ENCODE measurements at places on chromosomes 11 and 22.

- no peak for DNase-seq
Measured at GRCh38 chr11:41267451-41267850, 192.0 kb downstream of the LRRC4C start.

DNA sequence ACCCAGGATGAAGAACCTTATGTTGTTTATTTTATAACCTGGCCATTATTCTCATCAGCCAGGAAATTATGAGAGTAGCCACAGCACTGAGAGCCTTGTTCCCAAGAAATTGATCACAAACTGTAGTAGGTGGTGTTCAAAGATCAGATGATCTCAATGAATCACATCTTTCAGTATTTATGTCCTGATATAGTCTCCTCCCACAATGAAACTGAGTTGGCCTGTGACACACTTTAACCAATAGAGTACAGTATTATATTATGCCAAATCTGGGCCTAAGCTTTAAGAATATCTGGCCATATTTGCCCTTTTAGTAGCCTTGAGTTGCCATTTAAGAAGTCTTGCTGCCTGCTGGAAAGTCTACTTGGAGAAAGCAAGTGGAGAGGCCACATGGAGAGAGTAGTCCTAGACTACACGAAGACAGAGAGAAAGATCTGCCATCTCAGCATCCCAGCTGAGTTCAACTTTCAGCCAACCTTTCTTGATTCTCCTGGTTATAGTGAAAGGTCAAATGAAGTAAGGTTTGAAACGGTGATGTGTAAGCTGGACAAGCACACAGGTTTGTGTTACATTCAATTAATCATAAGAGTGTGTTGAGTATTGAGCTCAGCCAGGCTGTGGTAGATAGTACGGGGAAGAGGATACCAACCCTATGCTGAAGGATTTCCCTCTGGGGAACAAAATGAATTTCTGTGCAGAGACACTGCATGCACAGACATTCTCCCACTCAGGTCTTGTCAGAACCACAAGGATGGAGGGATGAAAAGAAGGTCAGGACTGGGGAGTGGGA, 561.8 kb downstream of the SOX6 start:
- no peak for DNase-seq

GRCh38 chr11:14320020-14320419, 39.0 kb downstream of the RRAS2 start:
- peak; percentile 34 for DNase-seq

DNA sequence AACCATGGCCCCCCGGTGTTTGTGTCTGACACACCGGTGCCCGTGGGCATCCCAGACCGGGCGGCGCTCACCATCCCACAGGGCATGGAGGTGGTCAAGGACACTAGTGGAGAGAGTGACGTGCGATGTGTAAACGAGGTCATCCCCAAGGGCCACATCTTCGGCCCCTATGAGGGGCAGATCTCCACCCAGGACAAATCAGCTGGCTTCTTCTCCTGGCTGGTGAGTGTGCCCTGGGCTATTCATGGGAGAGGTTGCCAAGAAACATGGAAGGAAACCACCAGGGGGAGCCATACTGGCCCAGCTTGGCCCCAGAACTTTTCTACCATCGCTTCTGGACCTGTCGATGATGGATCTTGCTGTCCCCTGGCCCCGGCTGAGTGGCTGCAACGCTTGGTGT, 36.5 kb downstream of the PRDM11 start:
- DNase-seq, result no peak

DNA sequence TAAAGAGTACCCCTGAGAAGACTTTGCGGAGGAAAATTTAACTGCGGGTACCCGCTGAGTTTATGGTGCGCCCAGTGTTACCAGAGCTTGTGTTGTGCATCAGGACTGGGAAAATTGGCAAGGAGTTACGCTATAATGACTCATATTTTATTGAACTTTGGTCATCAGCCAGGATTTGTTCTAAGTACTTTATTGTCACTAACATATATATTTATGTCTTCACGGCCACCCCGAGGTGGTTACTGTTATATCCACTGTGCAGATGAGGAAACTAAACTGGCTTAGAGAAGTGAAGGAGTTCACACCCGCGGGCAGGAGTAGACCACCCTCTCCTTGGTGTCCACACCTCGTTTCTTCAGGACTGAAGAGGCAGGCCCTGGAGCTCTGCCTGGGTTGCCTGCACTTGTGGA, 667 bp downstream of the ACCS start:
- peak; percentile 42 for DNase-seq

DNA sequence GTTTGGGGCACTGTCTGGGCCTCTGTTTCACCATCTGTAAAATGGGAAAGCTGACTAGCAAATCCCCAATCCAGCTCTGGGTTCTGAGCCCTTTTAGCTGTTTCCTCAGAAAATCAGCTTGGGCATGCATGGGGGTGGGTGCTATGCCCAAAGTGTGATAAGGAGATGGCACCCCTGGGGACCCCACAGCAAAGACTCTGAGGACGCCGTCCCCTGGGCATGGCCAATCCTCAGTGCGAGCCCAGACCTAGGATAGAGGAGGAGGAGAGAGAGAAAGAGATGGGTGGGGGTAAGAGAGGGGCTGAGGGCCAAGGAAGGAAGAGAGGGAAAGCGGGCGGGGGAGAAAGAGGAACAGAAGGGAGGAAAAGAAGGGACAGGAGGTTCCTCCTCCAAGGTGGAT, 31.8 kb downstream of the TPBGL start:
- no peak for DNase-seq

- DNase-seq, result no peak
Measured at GRCh38 chr11:69573761-69574607, 67.0 kb upstream of the CCND1 start.

All from fibroblast of skin of left quadriceps (primary cell).